ENCODE measurements at places on chromosomes 4 and X.

GRCh38 chrX:47623540-47624027, 3.9 kb upstream of the SYN1 start:
- H3K27ac ChIP-seq, result no peak overlapping the region
- H3K27me3 ChIP-seq, result peaks cover 16% of the 10 kb centered on the region
- peaks cover 15% of the 10 kb centered on the region for H3K4me1 ChIP-seq
- no peaks in the 10 kb centered on the region for H3K36me3 ChIP-seq
- H3K4me3 ChIP-seq, result peak overlapping the region; percentile 5

- H3K4me3 ChIP-seq, result no peak overlapping the region
- no peaks in the 10 kb centered on the region for H3K36me3 ChIP-seq
- no peak for DNase-seq
- H3K27me3 ChIP-seq, result no peaks in the 10 kb centered on the region
- H3K27ac ChIP-seq, result no peak overlapping the region
- no peaks in the 10 kb centered on the region for H3K4me1 ChIP-seq
These were observed 56.9 kb downstream of the KDR start for GRCh38 chr4:55068522-55068921.

DNA sequence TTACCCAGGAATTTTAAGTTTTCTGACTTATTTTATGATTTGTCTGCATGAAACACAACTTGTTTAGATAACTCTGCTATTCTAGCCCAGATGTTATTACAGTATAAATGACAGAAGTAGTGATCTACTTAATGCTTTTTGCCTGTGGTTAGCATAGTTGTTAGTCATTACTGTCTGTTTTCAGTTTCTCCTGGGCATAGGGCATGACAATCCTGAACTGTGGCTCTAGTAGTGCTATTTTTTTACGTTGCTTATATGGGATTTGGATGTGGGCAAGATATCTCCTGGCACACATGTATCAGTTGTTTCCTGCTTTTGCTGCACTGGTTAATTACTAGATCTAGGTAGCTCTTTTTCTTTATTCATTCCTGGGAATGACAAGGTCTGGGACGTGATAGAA, 1005.8 kb downstream of the PCDH18 start:
- no peak overlapping the region for H3K4me3 ChIP-seq
- DNase-seq, result no peak
- no peaks in the 10 kb centered on the region for H3K27me3 ChIP-seq
- H3K27ac ChIP-seq, result no peak overlapping the region

DNA sequence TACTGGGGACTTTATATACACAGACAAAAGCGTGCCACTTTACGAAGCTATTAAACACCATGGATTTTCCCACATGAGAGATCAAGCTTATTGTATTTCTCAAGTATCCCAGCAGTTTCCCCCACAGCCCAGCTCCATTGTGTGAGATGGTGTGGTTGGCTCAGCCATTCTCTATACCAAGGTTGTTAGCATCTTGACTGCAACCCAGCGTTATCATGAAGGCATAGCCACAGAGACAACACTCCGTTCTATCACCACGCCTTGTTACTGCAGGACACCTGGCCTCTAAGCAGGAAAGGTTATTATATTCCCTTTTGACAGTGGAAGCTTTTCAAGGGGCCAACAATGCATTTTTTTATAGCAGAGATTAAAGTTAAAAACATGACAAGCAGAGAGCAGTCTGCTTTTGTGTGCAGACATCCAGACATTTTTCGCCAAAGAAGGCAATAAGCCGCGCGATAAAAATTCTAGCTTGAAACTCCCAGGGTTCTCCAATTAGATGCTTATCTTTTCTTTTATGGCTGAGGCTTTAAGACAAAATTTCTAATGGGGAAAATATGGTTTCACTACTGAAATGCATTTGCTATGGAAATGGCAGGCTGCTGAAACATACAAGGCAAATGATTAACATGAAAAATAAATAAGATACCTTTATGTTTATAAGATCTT, 206.1 kb downstream of the MID1 start:
- H3K4me1 ChIP-seq, result no peaks in the 10 kb centered on the region
- DNase-seq, result no peak
- no peaks in the 10 kb centered on the region for H3K27me3 ChIP-seq
- H3K36me3 ChIP-seq, result no peaks in the 10 kb centered on the region
- no peak overlapping the region for H3K27ac ChIP-seq

GRCh38 chr4:113997206-113997605, 17.8 kb upstream of the ARSJ start:
- DNase-seq, result no peak
- H3K4me1 ChIP-seq, result peaks cover 2% of the 10 kb centered on the region
- H3K27ac ChIP-seq, result no peak overlapping the region
- H3K36me3 ChIP-seq, result no peaks in the 10 kb centered on the region
- H3K4me3 ChIP-seq, result no peak overlapping the region
- H3K27me3 ChIP-seq, result no peaks in the 10 kb centered on the region

All from natural killer cell (primary cell).